DMS79 (cell line): ENCODE measurements at places on chromosomes 2 and 18.

DNA sequence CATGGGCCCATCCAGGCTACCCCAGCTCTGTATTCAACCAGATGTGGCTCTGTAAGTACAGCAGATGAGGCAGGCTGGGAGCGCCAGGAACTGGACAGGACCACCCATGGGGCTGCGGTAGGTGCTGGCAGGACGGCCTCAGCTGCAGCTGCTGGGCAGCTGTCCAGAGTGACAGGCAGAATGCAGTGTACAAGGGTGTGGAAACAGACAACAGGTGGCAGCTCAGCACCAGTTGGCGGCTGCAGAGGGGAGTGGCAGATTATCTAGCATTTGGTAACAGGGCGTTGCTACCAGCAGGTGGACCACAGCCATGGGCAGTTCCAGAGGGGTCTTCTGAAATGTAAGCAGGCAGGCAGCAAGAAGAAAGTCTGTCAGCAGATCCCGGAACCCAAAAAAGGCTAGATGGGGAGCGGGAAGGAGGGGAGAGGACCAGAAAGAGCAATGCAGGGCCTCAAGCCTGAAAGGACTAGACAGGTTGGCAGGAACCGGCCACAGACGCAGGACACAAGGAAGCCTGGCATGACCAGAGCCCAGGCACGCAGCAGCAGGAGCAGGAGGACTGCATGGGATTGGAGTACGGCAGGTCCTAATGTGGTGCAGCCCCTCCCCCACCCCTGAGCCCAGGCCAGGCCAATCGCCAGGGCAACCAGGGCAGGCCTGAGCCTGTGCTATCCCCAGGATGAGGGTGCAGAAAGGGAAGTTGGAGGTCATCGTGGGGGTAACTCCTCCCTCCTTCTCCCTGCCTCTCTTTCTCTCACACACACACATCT lies 24.7 kb downstream of the PKDCC start:
- DNase-seq: no peak

DNA sequence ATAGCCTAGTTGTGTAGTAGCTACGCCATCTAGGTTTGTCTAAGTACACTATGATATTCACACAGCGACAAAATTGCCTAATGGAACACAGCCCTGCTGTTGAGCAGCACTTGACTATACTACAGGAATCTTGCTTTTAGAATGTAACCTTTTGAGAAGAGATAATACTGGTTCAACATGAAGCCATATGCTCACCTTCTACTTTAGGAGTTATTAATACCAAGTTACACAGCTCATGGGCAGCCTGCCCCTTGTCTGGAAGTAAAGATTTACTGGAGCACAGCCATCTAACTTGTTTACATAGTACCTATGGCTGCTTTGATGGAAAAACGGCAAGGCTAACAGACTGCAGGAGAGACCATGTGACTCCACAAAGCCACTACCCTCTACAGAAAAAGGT lies 174.8 kb downstream of the DYM start:
- no peak for DNase-seq

- DNase-seq: peak; percentile 83
Measured at GRCh38 chr2:130807659-130808385, 28.9 kb upstream of the ARHGEF4 start.

DNA sequence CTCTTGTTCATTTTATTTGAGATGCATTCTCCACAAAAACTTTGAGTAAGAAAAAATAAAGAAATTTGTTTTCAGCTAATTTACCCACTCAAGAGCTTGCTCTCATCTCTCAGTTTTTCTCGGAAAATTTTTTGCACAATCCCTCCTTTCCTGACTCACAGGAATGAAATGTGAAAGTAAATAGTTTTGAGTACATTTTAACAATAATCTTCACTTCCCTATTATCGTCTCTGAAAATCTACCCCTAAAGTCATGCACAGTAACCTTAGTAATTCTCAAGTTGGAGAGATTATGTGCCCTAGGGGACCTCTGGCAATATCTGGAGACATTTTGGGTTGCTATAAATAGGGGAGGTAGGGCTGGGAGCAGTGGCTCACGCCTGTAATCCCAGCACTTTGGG lies 2.6 kb downstream of the CYB5A start:
- DNase-seq: no peak

DNA sequence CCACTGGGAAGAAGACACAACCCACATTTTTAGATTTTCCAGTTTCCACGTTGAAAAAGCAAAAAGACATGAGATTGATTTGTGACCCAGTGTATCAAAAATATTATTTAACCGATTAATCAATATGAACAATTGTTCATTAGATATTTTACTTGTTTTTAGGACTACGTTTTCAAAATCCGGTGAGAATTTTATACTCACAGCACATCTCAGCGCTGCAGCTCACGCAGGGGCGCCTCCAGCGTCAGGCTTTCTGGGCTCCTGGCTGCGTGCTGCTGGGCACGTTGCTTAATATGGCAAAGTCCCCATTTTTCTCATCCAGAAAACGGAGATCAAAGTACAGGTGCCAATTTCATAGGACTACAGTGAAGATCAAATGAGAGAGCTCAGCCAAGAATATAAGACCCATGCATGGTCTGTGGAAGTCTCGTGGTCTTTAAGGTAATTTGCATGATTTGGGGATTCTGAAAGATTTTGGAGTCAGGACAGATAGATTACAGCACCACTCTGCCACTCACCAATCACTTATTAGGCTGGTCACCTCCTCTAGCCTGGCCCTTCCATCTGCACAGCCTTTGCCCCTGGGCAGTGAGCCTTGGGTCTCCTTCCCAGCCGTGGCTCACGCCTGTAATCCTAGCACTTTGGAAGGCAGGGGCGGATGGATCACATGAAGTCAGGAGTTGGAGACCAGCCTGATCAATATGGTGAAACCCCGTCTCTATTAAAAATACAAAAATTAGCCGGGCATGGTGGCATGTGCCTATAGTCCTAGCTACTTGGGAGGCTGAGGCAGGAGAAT lies 36.2 kb downstream of the PTPN18 start:
- peak; percentile 39 for DNase-seq

DNA sequence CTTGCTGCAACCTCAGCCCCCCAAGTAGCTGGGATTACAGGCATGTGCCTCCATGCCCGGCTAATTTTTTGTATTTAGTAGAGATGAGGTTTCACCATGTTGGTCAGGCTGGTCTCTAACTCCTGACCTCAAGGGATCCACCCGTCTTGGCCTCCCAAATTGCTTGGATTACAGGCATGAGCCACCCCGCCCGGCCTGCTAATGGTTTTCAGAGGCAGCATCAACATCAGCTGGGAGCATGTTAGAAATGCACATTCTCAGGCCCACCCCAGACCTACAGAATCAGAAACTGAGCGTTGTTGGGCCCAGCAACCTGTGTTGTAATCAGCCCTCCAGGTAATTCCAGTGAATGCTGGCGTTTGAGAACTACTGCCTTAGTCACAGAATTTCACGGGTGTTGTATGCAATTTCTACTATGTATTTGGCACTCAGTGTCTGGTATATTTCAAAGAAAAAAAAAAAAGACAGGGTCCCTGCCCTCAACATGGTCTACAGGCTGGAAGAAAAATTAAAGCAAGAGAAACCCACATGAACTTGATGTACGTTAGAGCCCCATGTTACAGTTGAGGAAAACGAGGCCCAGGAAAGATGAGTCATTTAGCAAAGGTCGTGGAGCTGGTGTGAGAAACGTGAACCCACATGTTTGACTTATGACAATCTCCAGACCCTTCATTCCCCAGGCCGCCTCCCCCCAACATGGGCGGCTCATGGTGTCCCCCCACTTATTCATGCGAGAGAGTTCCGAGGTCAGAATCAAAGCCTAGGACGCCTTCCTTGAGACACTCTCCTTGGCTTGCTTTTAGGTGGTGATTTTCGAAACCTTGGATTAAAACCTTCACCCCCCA lies 35.3 kb downstream of the SH3BP4 start:
- DNase-seq: no peak

- DNase-seq: no peak
Measured at GRCh38 chr18:23433360-23433759, 19.7 kb upstream of the RIOK3 start.

- DNase-seq: no peak
Measured at GRCh38 chr18:61948846-61949438, 56.1 kb upstream of the RNF152 start.

DNA sequence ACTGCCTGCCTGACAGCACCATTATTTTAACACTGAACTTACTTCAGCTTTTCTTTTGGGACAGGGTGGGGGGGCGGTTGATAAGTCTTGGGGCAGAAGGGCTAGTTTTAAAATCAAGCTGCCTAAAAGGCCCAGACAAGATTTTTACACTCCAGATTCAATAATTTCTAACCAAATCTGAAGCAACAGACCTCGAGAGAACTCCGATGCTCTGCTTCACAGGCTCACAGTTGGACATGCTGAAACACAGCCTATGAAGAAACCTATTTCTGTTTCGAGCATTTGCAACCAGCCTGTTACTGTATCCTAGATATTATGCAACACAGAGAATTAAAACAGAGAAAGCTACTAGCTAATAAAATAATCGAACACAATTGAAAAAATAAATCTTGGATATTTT lies 1.3 kb upstream of the MYT1L start:
- no peak for DNase-seq
